Mesendoderm (in vitro differentiated cells): ENCODE measurements at places on chromosomes 3 and 15.

DNA sequence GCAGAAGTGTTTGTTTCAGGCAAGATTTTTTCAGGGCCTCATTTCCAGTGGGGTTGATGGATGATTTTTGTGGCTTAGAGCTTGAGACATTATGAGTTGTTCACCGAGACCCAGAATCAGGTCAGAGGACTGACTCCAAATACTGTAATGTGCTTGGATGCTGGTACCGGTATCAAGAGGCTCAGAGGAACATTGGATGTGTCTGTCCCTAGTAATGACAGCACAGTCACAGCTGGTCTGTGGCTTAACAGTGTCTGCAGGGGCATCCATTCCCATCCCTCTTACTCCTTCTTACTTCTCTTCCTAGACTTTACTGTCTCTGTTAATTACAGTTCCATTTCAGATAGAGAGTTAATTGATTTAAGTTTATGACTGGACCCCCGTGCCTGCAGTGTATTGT is 107.8 kb downstream of the PTPRG start:
- DNase-seq, result no peak

DNA sequence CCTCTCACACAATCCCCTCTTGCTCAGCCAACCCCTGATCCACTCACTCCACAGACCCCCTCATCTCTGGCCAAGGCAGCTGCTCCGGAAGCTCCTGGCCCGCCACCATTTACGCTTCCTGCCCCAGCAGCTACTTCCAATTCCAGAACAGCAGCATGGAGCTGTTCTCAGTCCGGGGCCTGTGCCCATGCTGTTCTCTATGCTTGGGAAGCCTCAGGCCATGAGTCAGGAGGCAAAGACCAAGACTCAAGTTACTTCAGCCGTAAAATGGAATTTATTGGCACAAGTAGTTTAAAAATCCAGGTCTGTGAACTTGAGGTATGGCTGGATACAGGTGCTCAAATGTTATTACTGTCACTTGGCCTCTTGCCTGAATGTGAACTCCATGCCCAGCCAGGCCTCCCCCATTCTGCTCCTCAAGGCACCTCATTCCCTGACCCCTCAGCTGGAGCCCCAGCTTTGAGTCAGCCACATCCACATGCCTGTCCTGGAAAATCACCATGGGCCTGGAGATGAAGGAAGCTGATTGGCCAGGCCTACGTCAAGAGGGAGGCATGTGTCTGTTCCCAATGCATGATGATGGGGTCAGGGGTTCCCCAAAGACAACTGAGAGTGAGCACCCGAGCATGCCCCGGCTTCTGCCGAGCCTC is 31.4 kb upstream of the CACNA2D2 start:
- DNase-seq, result no peak

DNA sequence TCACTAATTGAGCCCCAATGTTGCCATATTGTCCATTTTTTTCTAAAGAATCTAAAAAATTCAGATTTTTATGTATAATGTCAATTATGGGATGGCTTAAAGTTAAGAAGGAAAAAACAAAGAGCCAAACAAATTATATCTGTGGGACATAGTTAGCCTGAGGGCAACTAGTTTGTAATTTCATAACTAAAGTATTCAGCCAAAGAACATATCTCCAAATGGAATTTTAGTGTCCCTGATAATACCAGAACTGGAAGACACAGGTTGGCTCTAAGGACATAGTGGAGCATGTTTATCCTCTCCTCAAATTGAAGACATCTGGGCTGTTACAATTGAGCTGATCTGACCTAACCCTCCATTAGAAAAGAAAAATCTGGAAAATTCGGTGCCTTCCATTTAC is 144.2 kb downstream of the IL1RAP start:
- DNase-seq, result no peak

GRCh38 chr15:63572749-63573464 is 24.3 kb upstream of the FBXL22 start:
- no peak for DNase-seq

- DNase-seq, result no peak
Measured at GRCh38 chr15:74631087-74631385, 15.4 kb downstream of the CLK3 start.

DNA sequence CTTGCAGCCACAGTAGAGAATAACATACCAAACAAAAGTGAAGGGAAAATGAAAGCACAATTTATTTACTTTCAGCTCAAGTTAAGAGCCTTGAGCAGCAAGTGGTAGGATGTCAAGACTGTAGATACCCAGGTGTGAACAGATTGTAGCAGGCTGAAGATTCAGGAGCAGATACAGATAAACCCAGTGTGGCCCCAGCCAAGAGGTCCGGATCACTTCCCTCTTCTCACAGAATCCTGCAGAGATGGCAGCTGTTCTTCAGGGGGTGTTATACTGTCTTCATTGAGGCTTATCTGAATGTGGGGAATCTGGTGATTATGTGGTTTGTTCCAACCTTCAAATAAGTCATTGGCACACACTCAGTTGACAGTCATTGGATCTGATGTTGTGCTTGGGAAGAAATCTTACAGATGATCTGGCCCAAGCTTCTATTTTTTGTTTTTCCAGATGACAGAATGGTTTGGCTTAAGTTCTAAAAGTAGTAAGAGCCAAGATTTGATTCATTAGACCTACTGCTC is 2.2 kb downstream of the STARD9 start:
- peak; percentile 94 for DNase-seq

DNA sequence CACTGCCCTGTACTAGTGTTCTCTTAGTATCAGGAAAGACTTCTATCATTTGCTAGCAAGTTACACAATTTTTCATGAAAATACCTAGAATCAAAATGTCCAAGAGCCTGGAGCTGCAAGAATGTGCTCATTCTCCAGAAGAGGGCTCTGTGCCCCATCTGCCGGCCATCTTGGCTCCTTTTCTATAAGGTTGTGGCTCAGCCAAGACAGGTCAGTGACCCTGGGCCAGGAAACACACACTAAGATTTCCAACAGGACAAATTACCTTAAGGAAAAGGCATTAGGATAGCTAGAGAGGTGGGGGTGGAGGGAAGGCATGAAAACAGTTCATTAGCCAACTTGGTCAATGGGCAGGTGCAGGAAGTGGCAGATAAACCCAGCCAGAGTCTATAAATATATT is 20.7 kb downstream of the TIMP4 start:
- peak; percentile 41 for DNase-seq

DNA sequence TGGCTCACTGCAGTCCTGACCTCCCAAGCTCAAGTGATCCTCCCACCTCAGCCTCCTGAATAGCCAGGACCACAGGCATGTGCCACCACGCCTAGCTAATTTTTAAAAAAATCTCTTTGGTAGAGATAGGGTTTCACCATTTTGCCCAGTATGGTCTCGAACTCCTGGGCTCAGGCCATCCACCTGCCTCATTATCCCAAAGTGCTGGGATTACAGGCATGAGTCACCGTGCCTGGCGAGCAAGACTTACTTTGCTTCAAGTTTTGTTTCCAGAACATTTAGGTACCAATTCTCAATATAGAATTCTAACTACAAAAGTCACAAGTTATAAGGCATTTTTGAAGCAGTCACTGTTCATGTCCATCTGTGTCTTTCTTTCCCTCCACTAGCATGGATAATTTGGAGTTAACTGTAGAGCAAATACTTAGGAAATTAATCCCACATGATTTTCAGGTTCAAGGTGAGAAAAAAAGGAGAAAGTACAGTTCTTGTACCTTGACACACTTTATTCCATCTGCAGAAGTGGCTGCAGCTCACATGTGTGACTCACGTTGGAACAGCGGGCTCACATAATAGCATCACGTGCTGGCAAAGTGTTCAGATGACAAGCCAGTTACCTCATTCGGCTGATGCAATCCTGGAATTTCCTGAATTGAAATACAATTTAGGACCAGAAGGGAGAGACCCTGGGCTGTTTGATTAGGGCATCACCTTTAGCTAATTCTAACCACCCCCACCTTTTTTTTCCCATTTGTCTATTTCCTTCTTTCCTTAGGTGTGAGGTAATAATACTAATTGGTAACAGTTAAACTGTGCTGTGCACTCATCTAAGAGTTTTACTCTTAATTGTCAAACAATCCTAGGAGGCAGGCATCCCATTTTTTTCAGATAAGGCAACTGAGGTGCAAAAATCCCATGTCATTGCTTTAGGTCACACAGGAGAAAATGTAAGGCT is 46.9 kb upstream of the NEDD4 start:
- peak; percentile 95 for DNase-seq

DNA sequence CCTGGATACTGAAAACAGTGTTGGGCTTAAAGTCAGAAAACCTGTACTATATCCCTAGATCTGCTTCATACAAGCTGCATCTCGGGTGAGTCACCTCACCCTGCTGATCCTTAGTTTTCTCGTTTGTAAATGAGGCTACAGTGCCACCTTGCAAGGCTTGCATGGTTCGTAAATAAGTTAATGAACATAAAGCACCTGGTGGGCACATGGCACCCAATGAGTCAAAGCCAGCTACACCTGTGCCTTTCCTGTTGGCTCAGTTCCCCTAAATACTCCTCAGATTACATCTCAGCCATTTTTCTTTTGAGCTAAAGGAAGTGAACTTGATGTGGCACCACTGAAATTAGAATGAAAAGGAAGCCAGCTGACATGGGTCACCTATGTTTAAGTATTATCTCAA is 26.5 kb downstream of the RTP1 start:
- DNase-seq, result no peak

GRCh38 chr3:153245661-153246060 is 83.6 kb downstream of the RAP2B start:
- DNase-seq, result no peak

GRCh38 chr3:193938613-193939012 is 197.3 kb upstream of the HES1 start:
- DNase-seq, result peak; percentile 29

- no peak for DNase-seq
Measured at GRCh38 chr3:156412600-156412999, 142.3 kb downstream of the SSR3 start.

GRCh38 chr3:184262764-184263179 is 1.4 kb upstream of the CAMK2N2 start:
- no peak for DNase-seq

DNA sequence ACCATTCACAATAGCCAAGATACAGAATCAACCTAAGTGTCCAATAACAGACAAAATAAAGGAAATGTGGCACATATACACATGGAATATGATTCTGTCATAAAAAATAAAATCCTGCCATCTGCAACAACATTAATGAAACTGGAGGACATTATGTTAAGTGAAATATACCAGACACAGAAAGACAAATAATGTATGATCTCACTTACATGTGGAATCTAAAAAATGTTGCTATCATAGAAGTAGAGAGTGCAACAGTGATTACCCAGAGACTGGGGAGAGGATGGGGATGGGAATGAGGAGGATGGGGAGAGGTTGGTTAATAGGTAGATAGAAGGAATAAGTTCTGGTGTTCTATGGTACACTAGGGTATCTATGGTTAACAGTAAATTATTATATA is 28.7 kb downstream of the MRPL3 start:
- DNase-seq, result no peak

DNA sequence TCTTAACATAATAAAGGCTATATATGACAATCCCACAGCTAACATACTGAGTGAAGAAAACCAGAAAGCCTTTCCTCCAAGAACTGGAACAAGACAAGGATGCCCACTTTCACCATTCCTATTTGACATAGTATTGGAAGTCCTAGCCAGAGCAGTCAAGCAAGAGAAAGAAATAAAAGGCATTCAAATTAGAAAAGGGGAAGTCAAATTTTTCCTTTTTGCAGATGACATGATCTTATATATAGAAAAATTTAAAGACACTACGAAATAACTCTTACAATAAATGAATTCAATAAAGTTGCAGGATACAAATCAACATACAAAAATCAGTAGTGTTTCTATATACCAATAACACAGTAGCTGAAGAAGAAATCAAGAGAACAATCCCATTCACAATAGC is 42.2 kb upstream of the CP start:
- no peak for DNase-seq

DNA sequence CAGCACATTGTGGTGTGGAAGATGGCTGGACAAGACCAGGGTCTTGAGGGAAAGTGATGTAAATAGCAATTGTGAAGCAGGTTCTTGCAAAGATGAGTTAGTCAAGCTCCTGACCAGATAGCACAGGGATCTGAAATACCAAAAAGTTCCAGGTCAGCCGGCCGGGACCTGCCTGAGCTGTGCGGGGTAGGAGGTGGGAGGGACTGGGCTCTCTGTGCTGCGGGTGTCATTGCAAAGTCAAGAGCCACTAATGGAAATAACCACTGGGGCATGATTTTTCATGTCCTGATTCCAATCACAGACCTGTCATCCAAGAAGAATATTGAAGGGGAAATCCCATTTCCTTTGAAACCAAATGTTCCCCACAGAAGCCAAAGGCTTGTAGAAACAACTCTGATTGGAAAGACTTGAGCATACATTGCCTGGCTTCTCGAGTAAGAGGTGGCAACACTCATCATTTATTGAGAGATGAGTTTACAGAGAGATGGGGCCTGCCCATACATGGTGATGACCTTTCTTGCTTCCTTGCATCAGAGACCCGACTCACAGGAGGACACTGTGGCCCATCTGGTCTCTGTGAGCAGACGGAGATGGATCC is 44.2 kb upstream of the KY start:
- DNase-seq, result no peak

DNA sequence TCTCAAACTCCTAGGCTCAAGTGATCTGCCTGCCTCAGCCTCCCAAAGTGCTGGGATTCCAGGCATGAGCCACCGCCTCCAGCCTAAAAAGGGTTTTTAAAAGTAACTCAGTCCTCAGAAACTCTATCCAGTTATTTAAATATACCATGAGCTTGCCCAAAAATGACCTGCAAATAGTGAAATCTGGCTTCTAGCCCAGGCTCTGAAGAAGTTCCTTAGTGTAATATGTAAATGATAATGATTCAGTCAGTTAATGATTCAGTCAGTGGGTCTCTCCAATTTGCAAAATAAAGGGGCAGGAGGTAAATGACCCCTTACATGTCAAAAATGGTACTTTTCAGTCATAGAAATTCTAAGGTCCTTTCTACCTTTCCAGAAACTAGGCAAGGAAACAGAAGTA is 28.8 kb downstream of the LRRC2 start:
- DNase-seq, result no peak

GRCh38 chr3:151992326-151993041 is 119.0 kb downstream of the SUCNR1 start:
- DNase-seq, result no peak

GRCh38 chr15:34365836-34366235 is 1.2 kb downstream of the LPCAT4 start:
- DNase-seq, result no peak

GRCh38 chr3:163914567-163914966 is 1163.7 kb downstream of the SI start:
- DNase-seq, result peak; percentile 62
